ENCODE measurements at places on chromosomes 5 and 9.

- no peak for DNase-seq
These were observed 154.4 kb downstream of the DEPDC1B start for GRCh38 chr5:60545551-60545950.

- no peak for DNase-seq
These were observed 248.5 kb upstream of the IRX4 start for GRCh38 chr5:2131196-2131595.

- no peak for DNase-seq
These were observed 157.2 kb upstream of the CDH18 start for GRCh38 chr5:20145240-20145639.

- DNase-seq: no peak
These were observed 15.2 kb downstream of the CYSTM1 start for GRCh38 chr5:140189977-140190871.

- DNase-seq: no peak
These were observed 132.0 kb downstream of the IZUMO3 start for GRCh38 chr9:24413651-24414050.

- no peak for DNase-seq
These were observed 1.2 kb downstream of the ARRDC1 start for GRCh38 chr9:137606734-137607138.

DNA sequence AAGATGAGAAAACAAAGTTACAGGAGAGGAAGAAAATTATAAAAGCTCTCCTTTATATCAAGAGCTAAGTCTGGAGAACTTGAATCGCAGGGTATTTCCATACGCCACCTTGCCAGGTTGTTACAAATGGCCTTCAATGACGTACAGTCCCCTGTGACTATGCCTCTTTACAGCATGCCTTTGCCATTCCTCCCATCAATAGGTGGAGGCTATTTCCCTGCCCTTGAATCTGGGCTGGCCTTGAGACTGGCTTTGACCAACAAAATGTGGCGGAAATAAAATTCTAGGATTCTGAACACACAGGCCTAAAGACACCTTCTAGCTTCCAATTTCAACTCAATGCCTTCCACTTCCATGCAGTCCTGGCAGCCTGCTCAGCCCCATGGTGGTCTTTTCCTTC is 45.7 kb downstream of the TSSK1B start:
- no peak for DNase-seq

DNA sequence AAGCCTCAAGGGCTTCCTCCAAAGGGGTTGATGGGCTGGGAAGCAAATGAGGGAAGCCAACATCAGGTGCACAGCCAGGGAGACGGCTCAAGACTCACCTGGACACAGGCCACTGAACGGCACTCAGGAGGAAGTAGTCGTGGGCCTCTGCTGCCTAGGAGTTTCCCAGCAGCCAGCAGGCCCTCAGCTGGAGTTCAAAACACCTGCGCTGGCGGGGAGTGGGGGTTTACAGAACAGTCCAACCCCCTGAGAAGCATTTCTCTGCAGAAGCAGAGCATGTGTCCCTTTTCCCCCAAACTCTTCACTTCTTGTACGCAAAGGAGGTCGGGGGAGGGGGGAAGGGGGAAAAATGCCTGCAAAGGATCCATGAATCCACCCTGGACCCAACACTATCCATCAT is 2.3 kb downstream of the WHRN start:
- DNase-seq: no peak

DNA sequence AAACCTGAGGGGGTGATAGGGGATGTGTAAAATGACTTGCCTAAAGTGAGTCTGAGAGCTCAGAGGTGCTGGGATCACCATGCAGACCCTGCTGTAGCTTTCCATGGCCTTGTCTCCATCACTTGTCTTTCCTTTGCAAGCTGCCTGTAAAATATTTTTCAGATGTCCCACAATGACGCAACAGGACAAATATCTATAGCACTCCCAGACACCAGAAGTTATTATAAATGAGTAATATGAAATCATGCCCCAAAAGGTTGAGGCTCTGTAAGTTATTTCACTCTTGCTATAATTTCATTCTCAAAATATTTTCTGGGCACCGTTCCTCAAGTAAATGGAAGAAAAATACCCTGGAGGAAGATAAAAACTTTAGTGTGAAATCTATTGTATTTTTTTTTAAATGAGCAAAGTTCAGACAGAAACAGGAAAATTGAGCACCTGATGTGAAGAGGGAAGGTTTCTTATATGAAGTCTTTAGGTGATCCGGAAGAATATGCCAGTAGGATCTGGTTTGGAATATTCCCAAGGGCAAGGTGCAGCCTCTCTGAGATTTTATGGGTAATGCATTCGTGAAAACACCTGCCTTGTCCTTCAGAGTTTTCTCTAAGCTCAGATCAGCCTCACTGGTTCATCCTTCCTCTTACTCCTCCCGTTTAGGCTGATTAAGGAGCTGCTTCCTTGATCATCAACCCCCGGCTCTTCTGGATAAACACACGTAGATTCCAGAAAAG is 138.3 kb upstream of the DMAC1 start:
- no peak for DNase-seq
